Uterus (tissue), 4 donors: ENCODE measurements at places on chromosomes 1 and 21. TPM values are rescaled to one million over a fixed set of nuclear protein-coding genes. Genes with fewer than 3 reads are reported as not detected.

GRCh38 chr21:39263372-39263771, 50.1 kb downstream of the BRWD1 start:
- no peak for DNase-seq

GRCh38 chr1:155974208-155975115, 3.9 kb downstream of the ARHGEF2 start:
- DNase-seq: no peak

DNA sequence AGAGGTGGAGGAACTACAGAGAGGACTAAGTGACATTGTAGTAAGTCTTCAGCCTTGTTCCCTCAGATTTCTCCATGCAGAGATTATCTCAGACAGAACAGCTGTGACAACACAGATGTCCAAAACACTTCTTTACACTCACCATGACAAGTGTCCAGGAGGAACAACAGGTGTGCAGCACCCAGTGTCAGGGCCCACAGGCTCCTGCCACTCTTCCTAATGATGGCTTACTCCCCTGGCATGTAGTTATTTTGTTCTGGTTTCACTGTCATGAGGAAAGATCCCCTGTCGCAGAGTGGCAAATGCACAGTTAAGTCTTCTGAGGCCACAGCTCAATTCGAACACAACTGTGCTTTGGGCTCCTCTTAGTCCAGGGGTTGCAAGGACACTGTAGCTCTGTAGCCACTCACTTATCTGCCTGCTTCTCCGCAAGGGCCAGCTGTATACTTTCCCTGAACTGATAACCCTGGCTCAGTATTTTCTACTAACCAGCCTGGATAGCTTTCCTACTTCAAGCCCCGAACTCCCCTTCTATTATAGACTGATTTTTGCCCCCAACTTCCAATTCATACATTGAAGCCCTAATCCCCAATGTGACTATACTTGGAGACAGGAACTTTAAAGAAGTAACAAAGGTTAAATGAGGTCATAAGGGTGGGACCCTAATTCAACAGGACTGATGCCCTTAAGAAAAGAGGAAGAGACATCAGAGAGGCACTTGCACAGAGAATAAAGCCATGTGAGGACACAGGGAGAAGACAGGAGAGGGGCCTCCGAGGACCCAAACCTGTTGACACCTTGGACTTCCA, 11.1 kb downstream of the PDZK1 start:
- no peak for DNase-seq

- peak; percentile 66 for DNase-seq
Measured at GRCh38 chr1:203264052-203264501, 34.6 kb upstream of the CHIT1 start.

- DNase-seq: peak; percentile 92
Measured at GRCh38 chr1:201506557-201507359, at the start of gene CSRP1. Gene CSRP1 (minus strand): TSS chr1:201507123. CDS start chr1:201496303, 10,820 bp downstream.

GRCh38 chr1:177181280-177181630, 10.5 kb downstream of the BRINP2 start:
- no peak for DNase-seq

DNA sequence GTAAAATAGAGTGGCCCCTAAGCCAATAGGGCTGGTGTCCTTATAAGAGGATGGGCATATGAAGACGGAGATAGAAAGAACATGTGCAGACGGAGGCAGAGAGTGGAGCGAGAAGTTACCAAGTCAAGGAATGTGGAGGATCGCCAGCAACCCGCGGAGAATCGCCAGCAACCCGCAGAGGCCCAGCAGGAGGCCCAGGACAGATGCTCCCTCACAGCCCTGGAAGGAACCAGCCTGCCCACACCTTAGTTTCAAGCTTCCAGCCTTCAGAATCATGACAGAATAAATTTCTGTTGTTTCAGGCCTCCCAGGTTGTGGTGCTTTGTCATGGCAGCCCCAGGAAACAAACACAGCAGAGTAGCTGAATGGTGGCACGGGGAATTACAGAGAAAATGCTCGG, 9.6 kb downstream of the CLDN14 start:
- DNase-seq: no peak

GRCh38 chr1:85342207-85342606, 65.8 kb upstream of the BCL10 start:
- no peak for DNase-seq

Gene B3GALT5
- total RNA-seq: 0.29 TPM

Gene LIPI
- total RNA-seq: not detected

Gene TMEM269
- total RNA-seq: not detected
